ENCODE measurements at places on chromosomes 6 and 20.

DNA sequence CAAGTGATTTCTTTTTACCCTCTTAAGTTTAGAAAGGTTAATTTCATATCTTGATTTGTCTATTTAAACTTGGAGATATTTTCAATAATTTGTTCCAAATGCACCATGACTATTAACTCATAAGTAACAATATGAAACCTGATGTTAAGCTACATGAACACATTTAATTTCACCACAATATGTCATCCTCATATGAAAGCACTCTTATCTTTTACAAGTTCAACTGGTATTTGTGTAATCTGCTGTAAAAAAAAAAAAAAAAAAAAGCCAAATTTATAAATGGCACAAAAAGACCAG is 110.4 kb downstream of the HFE start:
- no peak for DNase-seq

DNA sequence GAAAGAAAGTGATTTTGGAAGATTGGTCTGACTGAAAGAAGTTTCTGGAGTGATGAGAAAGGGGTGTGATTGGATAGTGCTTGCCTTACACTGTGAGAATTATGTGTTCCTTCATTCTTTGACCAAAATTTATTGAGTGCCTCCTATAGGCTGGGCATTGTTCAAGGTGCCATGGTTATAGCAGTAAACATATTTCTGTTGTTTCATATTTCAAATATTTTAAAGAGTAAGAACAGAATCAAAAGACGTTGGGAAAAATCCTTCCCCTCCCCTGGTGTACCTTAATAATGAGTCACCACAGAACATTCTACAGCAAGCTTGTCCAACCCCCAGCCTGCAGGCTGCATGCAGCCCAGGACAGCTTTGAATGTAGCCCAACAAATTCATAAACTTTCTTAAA is 78.6 kb downstream of the GCLC start:
- no peak for DNase-seq

DNA sequence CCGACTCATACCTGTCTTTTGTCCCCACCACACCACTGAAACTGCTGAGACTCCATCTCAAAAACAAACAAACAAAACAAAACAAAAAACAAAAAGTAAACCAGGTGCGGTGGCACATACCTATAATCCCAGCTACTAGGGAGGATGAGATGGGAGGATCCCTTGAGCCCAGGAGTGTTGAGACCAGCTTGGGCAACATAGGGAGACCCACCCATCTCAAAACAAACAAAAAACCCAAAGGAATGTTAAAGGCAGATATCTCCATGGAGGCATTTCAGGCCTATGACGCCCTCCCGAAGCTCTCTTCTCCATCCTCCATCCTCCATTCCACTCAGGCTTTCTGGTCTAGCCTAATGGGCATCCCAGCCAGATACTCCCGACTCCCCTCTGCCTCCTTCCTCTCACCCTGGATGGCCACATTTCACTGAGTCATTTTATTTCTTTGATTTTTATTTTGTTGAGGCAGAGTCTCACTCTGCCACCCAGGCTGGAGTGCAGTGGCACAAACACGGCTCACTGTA is 3.2 kb upstream of the SLC4A11 start:
- no peak for DNase-seq

- DNase-seq, result no peak
Measured at GRCh38 chr6:167209577-167209975, 51.8 kb upstream of the GPR31 start.

GRCh38 chr6:28682542-28682941 is 156.9 kb downstream of the GPX5 start:
- no peak for DNase-seq

DNA sequence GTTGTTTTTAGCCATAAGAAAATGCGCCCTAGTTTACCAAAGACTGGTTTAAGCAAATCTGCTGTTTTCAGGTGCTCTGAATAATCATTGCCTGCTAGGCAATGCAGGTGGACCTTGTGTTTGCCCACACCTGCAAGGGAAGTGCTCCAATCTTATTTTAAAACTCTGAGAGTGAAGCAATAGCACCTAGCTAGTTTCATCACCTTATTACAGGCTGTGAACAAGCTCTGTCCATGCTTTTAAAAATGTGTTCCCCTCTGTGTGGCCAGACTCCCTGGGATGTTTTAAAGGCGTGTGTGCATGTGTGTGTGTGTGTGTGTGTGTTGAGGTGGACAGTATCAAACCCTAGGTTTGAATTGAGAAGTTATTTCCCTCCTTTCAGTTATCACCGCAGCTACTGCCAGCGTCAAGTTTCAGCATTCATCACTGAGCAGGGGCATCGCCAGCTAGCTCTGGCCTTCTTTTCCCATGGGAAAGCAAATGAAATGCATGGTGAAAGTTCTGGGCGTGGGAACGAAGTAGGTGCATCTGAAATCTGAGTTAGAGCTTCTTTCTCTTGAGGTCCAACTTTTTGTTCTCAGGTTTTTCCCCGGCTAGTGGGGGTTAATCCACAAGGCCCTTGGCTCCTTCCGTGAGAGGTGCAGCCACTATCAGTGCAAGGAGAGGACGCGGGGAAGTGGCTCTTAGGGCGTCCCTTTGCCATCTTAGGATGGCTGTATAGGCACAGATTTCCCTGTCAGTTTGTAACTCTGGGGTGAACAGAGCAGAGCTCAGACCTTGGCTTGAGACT is 30.8 kb downstream of the DUSP22 start:
- DNase-seq, result no peak

DNA sequence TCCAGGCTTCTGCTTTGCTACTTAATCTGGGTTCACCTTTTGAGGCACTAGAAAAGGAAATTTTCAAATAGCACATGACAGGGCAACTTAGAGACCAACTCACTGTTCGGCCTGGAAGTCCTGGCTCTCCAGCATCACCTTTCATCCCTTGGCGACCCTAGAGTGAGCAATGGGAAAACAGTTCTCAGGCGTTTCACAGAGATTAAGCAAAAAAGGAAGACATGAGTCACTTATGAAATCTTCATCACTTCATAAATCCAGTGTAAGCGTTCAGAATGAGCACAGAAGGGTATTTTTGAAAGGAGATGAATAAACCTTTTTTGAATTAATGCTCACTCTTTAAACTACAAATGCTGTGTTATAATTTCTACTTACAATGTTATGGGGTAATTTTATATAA is 104.0 kb downstream of the COL12A1 start:
- no peak for DNase-seq

- DNase-seq, result no peak
Measured at GRCh38 chr20:61683721-61684120, 382.0 kb downstream of the TAF4 start.

- DNase-seq, result no peak
Measured at GRCh38 chr6:133376743-133377142, 135.6 kb downstream of the EYA4 start.

DNA sequence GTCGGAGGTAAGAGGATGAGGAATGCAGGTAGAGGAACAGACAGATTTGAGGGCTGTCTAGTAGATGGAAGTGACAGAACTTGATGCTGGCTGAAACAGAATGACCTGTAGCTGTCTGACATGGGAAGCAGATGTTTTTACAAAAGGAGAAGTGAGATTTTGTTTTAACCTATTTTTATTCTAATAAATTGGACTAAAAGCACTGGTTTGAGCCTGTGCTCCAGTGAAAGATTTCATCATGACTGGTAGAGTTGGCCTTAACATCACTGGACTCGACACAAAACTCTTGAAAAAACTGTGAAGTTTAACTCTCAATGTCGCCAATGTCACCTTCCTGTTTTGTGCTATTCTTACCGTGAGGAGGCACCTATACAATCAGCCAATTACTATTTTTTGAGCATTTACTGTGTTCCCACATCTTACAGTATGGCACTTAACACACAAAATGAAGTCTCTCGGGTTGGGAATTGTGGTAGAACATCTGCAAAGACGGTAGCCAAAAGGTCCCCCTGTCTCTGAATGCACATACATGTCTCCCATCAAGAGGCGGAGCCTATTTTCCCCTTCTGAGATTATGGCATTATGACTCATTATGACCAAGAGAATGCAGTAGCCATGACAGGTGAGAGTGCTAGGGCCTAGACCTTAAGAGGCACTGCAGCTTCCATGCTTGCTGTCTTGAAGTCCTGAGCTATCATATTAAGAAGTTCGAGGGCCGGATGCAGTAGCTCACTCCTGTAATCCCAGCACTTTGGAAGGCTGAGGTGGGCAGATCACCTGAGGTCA is 93.2 kb downstream of the FOXF2 start:
- DNase-seq, result no peak

GRCh38 chr6:64325093-64325492 is 689.5 kb downstream of the PHF3 start:
- no peak for DNase-seq

- DNase-seq, result no peak
Measured at GRCh38 chr6:46419576-46420002, 71.7 kb downstream of the RCAN2 start.

DNA sequence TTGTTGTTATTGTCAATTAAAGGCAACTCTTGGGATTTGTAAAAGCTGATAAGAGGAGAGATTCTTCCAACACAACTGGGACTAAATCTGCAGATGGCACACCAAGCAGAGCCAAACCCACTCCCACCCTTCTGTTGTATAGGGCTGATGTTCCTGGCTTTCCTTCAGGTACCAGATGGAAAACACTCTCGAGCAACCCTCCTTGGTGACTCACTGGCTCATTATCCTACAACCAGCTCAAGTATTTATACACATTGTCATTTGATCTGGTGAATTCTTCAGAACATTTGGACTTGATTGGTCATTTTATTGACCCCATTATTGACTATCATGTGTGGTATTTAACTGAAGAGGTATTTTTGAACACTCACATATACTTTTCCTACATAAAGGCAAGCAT is 190.3 kb upstream of the PCSK2 start:
- no peak for DNase-seq

DNA sequence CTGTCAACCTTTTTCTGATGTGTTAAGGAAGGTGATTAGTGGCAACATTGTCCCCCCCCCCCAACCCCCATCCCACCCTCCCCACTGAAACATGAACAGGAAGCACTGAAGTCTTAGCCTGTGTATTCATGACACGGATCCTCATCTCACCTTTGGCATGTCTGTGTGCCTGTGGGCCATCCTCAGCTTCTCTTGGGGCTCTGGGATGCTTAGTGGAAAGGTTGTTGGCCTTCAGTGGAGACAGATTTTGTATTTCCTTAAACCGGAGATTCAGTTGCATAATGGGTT is 93.6 kb downstream of the RREB1 start:
- no peak for DNase-seq

GRCh38 chr20:21509079-21509596 is 4.7 kb downstream of the NKX2-2 start:
- no peak for DNase-seq

DNA sequence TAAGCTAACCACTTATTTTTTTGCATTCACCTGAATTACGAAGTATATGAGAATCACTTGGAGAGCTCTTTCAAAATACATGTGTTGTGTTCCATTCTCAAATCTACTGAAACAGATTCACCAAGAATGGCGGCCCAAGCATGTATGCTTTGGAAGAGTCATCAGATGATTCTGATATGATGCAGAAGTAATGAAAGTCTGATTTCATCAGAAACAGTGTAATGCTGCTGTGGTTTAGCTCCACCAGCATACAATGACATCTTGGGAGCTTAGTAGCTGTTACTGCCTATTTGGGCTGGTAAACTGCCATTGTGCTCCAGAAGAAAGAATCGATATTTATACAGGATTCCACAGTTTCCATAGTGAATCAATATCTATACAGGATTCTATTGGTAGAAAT is 52.9 kb downstream of the UBR2 start:
- no peak for DNase-seq

DNA sequence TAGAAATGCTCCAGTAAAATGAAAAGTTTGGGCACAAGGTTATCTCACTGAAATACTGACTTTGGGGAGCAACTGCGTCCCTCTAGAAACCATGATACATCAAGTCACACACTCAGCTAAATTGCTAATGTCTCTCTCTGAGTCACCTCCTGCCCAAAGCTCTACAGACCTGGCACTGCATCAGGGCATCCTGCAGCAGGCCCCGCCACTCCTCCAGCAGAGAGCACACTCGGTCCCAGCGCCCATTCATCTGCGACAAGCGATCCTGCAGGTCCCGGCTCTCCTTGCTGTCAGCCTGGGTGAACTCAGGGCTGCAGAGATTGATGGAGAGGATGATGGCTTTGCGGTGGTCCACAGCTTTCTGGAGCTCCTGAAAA is 329.0 kb downstream of the ESR1 start:
- no peak for DNase-seq

DNA sequence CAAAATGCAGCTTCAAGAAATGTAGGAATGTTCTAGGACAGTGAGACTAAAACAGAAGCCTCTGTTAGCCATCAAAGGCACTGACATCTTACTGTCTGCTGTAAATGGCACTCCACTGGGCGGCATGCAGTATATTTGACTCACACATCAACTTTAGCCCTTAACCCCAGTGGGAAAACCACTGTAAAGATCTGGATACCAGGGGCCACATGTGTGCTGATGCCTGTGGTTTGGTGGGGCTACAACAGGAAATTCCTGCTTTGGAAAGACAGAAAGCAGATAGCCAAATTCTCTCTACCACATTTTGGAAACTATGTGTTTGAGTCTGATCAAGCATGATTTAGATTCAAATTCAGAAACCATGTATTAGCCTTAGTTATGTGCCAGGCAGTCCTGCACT is 4.3 kb downstream of the PFDN4 start:
- DNase-seq, result no peak

DNA sequence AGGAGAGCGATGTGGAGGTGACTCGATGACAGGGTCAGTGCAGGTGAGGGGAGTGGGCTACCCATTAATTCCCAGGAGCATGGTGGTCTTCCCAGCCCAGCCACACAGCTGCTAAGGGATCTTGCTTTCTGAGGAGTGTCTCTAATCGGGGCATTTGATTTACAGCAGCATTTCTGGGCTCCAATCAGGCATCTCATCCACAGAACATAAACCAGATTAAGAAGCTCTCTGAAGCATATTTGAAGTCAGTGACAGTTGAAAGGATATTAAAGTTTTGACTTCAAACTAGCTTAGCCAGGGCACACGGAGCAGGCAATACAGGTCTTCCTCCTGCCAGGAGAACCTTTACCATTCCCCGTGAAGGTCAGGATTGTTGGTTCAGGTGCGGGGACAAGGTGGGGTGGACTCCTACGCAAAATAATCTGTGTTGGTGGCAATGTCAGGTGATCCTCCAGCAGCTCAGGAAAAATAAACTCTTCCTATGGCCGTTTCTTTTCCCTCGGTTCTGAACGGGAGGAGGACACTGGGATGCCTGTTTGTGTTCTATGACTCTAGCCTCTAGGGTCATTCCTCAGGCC is 39.9 kb upstream of the ZNF831 start:
- DNase-seq, result no peak

GRCh38 chr20:46683939-46684750 is 5.1 kb downstream of the TP53RK start:
- no peak for DNase-seq

DNA sequence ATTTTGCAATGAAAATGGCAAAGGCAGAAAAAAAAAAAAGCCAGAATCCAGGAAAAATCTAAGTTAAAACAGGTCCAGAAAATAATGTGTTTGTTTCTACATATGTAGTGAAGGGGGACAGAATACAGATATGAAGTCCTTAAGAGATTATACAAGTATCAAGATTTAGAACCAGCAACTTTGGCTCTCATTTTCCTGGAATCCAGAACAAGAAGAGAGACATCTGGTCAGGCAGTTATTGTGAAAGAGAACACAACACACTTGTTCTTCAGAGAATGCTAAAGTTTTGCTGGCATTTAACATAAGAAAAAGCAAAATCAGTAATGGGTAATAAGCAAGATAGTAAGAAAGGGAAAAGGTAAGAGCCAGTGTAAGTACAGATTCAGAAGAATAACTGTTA is 21.1 kb downstream of the BAG2 start:
- no peak for DNase-seq

Data from iPS DF 6.9 (cell line).